Foreskin keratinocyte (primary cell): ENCODE measurements at places on chromosomes 1 and 21. TPM values are rescaled to one million over a fixed set of nuclear protein-coding genes. Genes with fewer than 3 reads are reported as not detected.

The CDK18 gene
- total RNA-seq: 13.5 and 14.2 TPM in 2 replicates

The VTCN1 gene
- total RNA-seq: not detected in 2 replicates

The PIP5K1A gene
- total RNA-seq: 59.0 and 65.8 TPM in 2 replicates

The C1orf115 gene
- 1.4 TPM in 2 replicates for total RNA-seq

The GBP7 gene
- not detected in 2 replicates for total RNA-seq

The OSCP1 gene
- total RNA-seq: 4.4 and 5.8 TPM in 2 replicates

The BCL2L15 gene
- 0.03 and 0.07 TPM in 2 replicates for total RNA-seq

The SPRR2D gene
- 8.7 and 18.4 TPM in 2 replicates for total RNA-seq

The ST6GALNAC5 gene
- total RNA-seq: 21.6 and 24.8 TPM in 2 replicates

The LCE1C gene
- total RNA-seq: 2.9 and 3.5 TPM in 2 replicates

The VHLL gene
- not detected in 2 replicates for total RNA-seq

The ZBED6 gene
- 18.8 and 20.1 TPM in 2 replicates for total RNA-seq
